ENCODE measurements at places on chromosomes 3 and 15.
A peak's percentile ranks its signal among the peaks of the same experiment; 100 is the strongest.

DNA sequence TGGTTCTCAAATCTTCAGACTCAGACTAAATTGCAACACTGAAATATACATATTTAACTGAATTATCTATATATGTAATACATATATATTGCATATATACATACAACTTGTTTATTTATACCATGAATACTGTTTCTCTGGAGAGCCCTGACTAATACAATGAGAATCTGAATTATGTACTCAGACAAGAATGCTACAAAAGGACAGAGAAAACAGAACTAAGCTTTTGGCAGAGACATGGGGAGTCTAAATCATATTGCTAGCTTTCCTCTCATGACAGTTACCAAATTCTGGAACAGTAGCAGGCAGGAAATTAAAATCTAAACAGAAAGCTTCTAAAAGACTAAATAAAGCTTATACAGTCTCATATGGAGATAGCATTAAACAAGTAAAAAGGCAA lies 142.4 kb upstream of the KCNMB2 start:
- no peak for DNase-seq

GRCh38 chr3:29313981-29314726 lies 33.3 kb downstream of the RBMS3 start:
- DNase-seq: no peak

GRCh38 chr3:63955036-63955650 lies 43.0 kb upstream of the SCAANT1 start:
- DNase-seq: no peak

DNA sequence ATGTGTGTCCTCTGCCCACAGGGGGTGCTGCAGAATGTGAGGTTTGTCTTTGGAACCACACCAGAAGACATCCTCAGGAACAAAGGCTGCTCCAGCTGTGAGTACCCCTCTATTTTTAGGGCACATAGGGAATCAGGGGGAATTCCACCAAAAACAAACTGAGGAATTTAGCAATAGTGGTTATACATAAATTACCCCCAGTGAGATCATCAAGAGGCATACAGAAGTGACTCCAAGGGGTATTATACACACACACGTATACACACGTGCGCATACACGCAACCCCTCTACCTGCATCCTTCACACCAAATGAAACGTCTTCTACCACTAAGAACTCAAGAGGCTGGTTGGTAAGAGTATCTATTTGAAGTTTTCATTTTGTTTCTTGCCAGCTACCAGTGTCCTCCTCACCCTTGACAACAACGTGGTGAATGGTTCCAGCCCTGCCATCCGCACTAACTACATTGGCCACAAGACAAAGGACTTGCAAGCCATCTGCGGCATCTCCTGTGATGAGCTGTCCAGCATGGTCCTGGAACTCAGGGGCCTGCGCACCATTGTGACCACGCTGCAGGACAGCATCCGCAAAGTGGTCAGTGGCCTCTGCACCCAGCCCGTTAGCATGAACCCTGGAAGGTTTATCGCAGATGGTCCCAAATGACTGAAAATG lies 2.9 kb downstream of the THBS1 start:
- DNase-seq: peak; percentile 51

DNA sequence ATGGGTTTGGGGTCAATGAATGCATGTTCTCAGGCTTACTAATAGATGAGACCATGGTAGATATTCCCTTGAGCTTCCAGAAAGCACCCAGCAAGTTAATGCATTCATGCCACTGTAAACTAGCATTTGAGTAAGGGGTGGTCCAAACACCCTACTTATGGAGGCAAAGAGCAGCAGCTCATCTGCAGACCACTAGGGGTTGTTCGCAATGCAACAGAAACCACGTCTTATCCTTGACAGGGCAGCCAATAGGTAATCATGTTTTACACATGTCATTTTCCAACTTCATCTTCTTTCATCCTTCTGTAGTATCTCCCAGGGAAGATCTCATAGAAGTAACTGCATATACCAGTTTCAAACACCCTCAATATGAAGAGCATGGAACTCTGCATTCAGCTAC lies 330.2 kb downstream of the RORA start:
- DNase-seq: no peak

- no peak for DNase-seq
Observed at GRCh38 chr15:76664411-76664810, 240.7 kb downstream of the SCAPER start.

- no peak for DNase-seq
Observed at GRCh38 chr15:72809329-72809728, 25.8 kb upstream of the ADPGK start.

DNA sequence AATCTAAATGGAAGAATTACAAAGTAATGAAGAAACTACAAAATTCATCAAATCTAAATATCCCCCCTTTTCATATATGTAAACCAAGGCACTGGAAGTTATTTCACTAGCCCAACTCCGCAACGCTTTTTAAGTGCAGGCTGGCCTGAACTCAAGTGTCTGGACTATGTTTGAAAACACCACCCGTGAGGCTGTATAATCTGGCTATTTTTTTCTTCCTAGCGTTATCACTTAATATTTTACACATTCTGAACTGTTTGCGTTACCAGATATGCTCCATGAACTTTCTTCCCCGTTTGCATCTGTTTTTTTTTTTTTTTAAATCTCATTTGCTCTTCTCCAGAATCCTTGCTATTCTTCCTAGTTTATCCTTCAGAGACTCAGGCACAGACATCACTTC lies 619.5 kb upstream of the CBLB start:
- DNase-seq: no peak

GRCh38 chr3:116897382-116897781 lies 187.8 kb downstream of the TUSC7 start:
- no peak for DNase-seq

GRCh38 chr3:124919756-124920155 lies 14.8 kb downstream of the MUC13 start:
- DNase-seq: no peak

DNA sequence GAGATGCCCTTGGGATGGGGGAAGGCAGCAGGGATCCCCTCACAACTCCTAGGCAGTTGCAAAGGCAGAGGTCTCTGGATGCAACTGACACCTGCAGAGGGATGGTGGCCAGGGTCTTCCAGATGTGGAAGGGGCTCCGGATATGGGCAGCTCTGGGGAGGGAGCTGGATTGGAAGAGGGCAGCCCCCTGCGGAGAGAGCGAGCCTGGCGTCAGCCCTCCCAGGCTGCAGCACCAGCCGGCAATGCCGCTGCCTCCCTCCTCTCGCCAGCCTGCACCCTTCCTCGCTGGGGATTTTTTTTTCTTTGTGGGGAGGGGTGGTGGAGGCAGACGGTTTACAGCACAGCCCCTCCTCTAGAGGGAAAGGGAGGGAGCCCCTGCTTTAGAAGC lies 1.6 kb downstream of the INSYN1 start:
- no peak for DNase-seq

- DNase-seq: no peak
Observed at GRCh38 chr3:172285844-172286243, 162.4 kb downstream of the GHSR start.

DNA sequence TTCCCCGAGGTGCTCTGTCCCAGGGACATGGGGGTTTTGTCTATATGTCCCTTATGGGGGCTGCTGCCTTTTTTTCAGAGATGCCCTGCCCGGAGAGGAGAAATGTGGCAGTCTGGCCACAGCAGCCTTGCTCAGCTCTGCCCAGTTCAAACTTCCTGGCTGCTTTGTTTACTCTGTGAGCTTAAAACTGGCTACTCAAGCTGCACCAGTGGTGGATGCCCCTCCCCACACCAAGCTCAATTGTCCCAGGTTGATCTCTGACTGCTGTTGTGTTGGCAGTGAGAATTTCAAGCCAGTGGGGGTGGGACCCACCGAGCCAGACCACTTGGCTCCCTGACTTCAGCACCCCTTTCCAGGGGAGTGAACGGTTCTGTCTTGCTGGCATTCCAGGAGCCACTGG lies 188.9 kb downstream of the STXBP5L start:
- DNase-seq: no peak

GRCh38 chr3:87987952-87988351 lies 70.9 kb downstream of the CGGBP1 start:
- DNase-seq: no peak

GRCh38 chr3:50542177-50543034 lies 25.1 kb downstream of the C3orf18 start:
- DNase-seq: peak; percentile 84

GRCh38 chr3:49652903-49653415 lies 21.2 kb upstream of the APEH start:
- no peak for DNase-seq

DNA sequence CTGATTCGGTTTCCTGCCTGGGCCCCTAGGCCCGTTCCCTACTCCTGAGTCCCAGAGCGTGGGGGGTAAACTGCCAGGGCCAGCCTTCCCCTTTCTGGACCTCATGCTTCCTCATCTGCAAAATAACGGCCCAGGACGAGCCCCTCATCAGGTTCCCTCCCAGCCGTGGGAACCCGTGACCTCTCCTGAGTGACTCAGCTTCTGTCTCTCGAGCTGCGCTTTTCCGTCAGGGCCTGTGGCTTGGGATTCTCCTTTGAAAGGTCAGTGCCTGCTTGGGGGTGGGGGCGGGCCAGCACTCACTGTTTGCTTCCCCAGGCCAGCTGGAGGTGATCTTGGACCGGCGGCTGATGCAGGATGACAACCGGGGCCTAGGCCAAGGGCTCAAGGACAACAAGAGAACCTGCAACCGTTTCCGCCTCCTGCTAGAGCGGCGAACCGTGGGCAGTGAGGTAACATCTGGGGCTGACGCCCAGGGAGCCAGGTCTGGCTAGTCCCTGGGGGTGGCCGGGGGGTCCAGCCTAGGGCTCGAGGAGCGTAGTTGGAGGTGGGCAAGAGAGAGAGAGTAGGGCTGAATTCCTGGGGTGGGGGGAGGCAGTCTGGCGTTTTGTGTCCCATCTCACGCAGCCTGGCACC lies 12.8 kb downstream of the MAN2A2 start:
- no peak for DNase-seq

DNA sequence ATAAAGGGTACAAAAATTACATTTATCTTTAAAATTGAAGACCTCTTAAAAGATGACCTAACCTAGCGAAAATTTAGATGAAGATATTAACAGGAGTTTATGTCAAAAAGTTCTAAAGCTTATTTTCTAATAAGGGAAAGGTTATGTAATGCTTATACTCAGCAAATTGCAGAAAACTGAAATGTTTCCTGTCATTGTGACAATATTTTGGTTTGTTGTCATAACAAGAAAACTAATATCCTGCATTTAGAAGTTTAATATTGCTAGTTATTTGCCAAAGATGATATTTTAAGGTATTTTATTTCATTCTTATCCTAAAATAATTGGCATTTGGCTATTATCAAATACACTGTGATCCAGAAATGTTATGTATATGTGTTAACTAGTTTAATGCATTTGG lies 294.5 kb downstream of the C3orf38 start:
- DNase-seq: no peak

DNA sequence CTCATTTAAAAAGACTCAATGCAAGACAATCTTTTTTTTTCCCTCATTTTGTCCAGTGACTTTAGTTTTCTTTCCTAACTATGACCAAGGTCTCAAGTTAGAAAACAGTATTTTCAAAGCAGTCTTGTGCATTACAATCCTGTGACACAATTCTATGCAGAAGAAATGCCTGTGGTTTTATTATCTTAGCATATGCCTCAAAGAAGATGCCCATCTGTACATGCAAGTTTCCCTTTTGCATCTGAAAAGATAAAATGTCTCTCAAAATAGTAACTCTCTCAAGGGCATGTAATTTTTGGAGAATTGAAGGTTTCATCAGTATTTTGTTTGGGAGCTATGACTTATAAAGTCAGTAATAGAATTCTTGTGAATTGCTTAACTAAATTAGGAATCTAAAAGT lies 292.0 kb upstream of the SUCLG2 start:
- no peak for DNase-seq

- no peak for DNase-seq
Observed at GRCh38 chr3:81760215-81760614, 1.2 kb downstream of the GBE1 start.

- DNase-seq: peak; percentile 82
Observed at GRCh38 chr15:70486451-70487386, 276.6 kb downstream of the UACA start.

GRCh38 chr15:52857471-52857870 lies 67.3 kb upstream of the ONECUT1 start:
- no peak for DNase-seq

- DNase-seq: no peak
Observed at GRCh38 chr3:138011722-138012121, 1.8 kb downstream of the CLDN18 start.

- no peak for DNase-seq
Observed at GRCh38 chr3:17551333-17551732, 191.1 kb downstream of the TBC1D5 start.

- no peak for DNase-seq
Observed at GRCh38 chr15:59002418-59002859, 15.0 kb downstream of the RNF111 start.

DNA sequence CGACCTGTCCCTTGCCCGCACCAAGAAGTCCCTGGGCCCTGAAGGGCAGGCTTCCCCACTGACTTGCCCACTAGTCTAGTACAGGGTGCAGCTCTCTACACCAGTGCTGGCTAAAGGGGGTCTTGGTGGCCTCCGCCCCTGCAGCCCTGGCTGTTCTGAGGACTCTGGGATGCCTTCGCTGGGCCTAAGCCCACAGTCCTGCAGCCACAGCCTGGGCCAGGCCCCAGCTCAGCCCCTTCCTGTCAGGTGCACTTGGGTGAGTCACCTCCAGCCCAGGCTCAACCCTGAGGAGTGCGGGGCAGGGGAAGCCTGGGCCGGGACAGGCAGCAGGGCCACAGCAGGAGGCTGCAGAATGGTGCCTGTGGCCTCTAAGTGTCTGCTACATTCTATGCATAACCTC lies 971 bp downstream of the C3orf22 start:
- no peak for DNase-seq

DNA sequence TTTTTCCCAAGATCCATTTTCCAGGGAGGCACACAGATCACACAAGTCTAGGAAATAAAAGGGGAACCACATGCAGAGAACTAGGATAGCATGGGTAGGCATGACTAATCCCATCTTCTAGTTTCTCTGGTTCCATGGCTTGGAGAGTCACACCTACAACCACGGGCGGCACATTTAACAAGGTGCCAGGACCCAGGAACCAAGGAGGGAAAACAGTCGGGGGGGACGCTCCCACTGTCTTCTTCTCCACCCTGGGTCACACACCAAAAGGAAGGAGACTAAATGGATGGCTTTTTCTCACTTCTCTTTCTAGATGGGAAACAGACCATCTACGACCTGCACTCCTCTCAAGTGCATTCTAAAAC lies 4.6 kb upstream of the SMCO1 start:
- no peak for DNase-seq

- no peak for DNase-seq
Observed at GRCh38 chr3:33645060-33645647, 72.9 kb downstream of the CLASP2 start.

GRCh38 chr3:172476347-172476746 lies 28.1 kb upstream of the GHSR start:
- DNase-seq: no peak
